DMS 273 treated with DMSO at 0.1 percent for 48 hours (cell line): ENCODE measurements at places on chromosomes 2 and 18.

DNA sequence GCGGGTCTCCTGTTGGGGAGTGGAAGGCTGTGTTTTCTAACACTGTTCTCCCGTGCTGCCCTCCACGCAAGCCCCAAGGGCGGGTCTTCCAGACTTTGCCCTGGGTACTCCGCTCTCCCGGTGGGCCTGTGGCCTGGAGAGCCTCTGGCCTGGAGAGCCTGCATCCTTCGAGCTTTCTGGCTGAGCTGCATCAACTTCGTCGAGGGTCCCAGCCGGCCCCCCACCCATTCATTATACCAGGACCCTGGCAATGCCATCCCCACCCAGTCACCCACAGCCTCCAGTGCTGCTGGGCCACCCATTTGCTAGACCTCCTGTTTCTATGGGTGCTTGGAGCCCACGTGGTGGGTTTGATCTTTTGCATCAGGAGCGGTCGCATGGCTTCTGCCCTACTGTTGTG lies 102.2 kb downstream of the PTGR3 start:
- no peak for DNase-seq

- DNase-seq: no peak
These were observed 56.4 kb upstream of the TXNDC2 start for GRCh38 chr18:9829397-9829712.

DNA sequence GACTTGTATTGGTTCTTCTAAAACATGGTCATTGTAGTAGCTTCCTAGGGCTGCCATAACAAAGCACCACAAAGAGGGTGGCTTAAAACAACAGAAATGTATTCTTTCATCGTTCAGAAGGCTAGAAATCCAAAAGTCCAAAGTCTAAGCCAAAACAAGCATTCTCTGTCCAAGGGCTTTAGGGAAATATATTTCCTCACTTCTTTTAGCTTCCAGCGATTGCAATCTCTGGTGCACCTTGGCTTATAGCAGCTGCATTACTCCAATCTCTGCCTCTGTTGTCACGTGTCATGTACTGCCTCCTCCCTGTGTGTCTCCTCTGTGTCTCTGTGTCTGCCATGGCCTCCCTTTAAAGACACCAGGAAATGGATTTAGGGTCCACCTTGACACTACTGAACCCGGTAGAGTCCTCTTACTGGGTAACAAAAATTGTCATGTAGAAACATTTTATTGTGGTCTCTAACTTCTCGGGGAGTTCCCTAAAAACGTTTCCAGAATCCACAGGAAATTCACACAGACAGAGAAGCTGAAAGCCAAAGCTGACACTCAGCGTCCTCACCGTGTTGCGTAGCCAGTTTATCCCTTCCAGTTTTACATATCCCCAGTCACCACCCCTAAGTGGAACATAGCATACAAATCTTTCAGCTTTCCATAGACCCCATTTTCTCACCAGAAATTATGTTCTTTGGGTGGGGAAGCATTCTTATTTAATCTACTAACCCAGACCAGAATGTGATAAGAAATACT lies 20.7 kb upstream of the TTN start:
- no peak for DNase-seq

- no peak for DNase-seq
These were observed 101.1 kb downstream of the TCF4 start for GRCh38 chr18:55486936-55487335.

- DNase-seq: no peak
These were observed 91.6 kb upstream of the MAP4K3 start for GRCh38 chr2:39528701-39529100.

- DNase-seq: no peak
These were observed 3.4 kb downstream of the CYTIP start for GRCh38 chr2:157440404-157441071.

DNA sequence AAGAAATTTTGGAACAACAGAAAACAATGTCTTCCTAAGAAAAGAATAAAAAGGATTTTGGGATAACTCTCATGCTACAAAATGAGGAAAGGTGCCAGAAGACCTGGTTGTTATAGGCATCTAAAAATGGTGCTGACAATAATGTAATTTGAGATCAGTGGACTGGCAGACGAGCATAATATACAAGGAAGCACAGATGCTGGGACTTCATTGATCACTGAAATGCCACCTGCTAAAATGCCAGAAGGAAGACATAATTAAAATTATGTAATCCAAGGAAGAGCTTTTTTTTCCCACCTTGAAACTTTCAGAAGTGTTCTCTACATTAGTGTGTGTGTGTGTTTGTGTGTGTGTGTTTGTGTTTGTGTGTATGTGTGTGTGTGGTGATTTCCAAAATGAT lies 535.9 kb downstream of the XIRP2 start:
- DNase-seq: peak; percentile 70

GRCh38 chr18:23243178-23243577 lies 107.9 kb downstream of the CABLES1 start:
- no peak for DNase-seq

DNA sequence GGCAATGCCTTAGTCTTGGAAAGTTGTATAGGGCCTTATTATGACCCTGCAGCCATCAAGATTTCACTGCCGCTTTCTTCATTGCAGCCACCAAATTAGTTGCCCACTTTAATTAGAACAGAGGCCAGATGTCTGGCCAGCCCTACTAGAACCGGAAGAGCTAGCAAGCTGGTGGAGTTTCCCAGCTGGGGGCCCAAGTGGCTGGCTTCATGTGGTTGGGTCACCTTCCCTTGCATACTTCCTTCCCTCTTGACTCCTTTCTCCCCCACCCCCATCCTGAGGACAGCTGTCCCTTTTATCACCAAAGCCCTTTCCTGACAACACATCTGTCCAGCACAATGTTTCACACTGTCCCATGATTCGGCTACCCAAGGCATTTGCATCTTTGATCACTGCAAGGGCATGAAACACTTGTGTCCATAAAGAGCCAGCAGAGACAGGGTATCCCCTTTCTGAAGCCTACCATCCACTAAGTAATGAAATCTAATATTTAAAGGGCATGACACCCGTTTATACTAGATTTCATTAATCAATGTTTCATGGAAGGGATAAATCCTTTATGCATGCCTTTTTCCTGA lies 187.2 kb downstream of the BCL11A start:
- DNase-seq: no peak

- DNase-seq: no peak
These were observed 199.4 kb downstream of the LRRTM1 start for GRCh38 chr2:80105015-80105640.

DNA sequence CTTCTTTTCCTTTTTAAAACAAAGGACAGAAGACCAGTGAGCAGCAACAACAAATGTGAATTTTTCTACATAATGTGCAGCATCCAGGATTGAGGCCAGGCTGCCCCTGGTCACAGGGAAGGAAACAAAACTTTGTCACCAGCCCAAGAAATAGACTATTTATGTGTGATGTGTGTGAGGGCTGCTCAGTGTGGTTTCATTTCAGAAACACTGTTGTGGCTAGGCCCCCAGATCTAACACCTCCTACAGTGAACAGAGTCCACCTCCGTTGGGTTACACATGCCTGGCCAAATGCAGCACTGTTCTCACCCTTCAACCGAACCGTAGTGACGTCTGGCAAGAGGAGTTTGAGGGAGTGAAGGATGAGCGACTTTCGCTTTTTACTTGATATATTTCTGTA lies 146.3 kb upstream of the RIOK3 start:
- DNase-seq: no peak

- no peak for DNase-seq
These were observed 259.8 kb upstream of the RASGRP3 start for GRCh38 chr2:33216508-33217182.

- DNase-seq: no peak
These were observed 7.6 kb downstream of the ZFP36L2 start for GRCh38 chr2:43218702-43219382.

- no peak for DNase-seq
These were observed 619.3 kb downstream of the TRIB2 start for GRCh38 chr2:13335862-13336535.

- DNase-seq: no peak
These were observed 50.5 kb upstream of the TXNDC2 start for GRCh38 chr18:9835113-9835755.

- no peak for DNase-seq
These were observed 49.7 kb upstream of the AGAP1 start for GRCh38 chr2:235444101-235444597.

DNA sequence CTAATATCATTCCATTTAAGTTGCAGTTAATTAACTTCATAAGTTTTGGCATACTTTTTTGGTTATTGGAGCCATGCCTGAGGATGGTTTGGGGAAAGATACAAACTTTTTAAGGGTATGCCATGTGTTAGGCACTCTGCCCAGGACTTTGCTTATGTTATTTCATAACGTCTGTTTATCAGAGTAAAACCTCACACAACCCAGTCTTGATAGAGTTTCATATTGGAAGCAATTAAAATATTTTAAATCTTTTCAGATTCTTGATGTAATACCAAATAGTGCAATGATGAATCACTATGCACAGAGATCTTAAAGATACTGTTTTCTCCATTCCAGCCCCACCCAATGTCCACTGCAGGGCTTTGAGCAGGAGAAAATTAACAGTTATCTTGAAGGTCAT lies 529.1 kb upstream of the HNMT start:
- no peak for DNase-seq

DNA sequence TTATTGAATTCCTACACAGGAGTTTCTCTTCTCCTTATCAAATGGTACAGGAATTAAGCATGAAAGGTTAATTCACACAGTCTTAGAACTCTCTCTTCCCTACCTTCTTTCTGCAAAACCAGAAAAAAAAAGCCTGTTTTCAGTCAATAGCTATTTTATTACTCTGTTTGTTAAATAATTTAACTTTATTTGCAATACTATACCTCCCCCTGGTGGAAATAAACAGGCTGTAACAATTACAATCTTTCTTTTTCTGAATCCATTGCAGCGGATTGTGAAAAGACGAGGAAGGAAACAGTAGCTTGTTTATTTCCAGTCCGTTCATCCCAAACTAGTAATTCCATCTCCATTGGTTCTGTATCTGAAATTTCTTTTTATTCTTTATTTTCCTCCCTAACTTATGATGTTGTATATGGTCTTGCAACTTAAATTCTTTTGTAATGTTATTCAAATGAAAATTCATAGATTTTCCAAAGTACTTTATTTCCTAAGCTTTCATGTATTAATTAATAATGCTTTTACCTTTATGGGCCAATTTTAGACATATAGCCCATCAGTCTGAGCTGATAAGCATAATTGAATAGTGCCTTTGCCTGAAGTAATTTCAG lies 165.2 kb downstream of the SH3BP4 start:
- DNase-seq: no peak

DNA sequence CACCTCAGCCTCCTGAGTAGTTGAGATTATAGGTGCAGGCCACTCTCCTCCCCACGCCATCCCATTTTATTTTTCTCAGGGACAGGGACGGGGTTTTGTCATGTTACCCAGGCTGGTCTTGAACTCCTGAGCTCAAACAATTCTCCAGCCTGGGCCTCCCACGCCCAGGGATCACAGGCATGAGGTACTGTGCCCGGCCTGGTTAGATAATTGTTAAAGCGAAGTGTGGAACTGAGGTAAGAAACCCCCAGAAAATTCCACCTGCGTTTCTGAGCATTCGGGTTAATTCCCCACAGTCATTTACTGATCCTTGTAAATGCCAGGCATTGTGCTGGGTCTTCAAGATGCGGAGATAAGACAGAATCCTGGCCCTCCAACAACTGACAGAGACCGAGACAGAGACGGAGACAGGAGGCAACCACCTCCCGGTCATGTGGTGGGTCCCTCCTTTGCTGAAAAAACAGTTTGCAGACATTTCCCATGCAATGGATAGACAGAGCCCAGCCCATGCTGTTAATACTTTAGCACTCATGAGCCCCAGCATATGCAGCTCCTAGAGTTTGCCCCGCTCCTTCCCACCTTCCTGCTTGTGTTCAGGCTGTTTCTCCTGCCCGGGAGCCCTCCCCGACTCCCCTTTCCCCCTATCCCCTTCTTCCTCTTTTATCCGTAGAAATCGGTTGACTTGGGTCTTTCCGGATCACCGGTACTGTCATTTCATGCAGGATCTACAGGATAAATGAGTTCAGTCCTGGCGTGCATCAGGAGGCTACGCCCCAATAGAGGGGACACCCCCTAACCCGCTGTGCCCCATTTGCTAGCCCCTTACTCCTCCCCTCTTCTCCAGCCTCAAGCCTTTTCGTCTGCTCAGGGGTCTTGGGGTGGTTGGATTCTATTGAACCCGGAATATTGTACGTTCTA lies 1.6 kb upstream of the RHOB start:
- DNase-seq: no peak

GRCh38 chr2:142682528-142682927 lies 194.9 kb upstream of the KYNU start:
- DNase-seq: no peak

- DNase-seq: no peak
These were observed 86.8 kb upstream of the DNER start for GRCh38 chr2:229800997-229801754.

- no peak for DNase-seq
These were observed 133.6 kb upstream of the APCDD1 start for GRCh38 chr18:10320791-10321190.

GRCh38 chr2:34261701-34262100 lies 662.6 kb upstream of the FAM98A start:
- DNase-seq: no peak

GRCh38 chr2:152011724-152012123 lies 87.1 kb downstream of the CACNB4 start:
- DNase-seq: no peak

GRCh38 chr2:85930129-85931124 lies 41.6 kb upstream of the ST3GAL5 start:
- DNase-seq: no peak

- DNase-seq: no peak
These were observed 33.7 kb downstream of the YES1 start for GRCh38 chr18:778194-778927.

GRCh38 chr18:75207310-75208154 lies 1.4 kb downstream of the PTGR3 start:
- DNase-seq: no peak

- no peak for DNase-seq
These were observed 24.9 kb upstream of the EPC2 start for GRCh38 chr2:148619560-148620195.
